ENCODE measurements at places on chromosomes 1 and 21.
A peak's percentile ranks its signal among the peaks of the same experiment; 100 is the strongest.

DNA sequence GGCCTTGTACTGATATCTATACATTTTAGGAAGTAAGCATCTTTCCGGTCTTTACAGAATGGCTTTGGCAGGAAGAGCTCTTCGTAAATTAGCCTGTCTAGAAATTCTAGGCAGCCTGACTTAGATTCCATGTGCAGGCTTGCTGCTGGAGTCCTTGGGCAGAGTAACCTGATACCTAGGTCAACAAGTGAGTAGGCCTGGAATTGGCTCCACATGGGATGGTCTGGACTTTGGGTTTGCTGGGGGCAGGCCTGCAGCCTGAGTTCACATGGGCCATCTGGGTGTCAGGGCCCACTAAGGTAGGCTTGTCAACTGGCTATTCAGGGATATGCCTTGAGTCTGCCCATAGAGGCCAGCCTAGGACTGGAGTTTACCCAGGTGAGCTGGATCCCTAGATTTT is 59.6 kb upstream of the CYYR1 start:
- DNase-seq: no peak

- no peak for DNase-seq
These were observed 97.4 kb downstream of the MRPL39 start for GRCh38 chr21:25509862-25510261.

DNA sequence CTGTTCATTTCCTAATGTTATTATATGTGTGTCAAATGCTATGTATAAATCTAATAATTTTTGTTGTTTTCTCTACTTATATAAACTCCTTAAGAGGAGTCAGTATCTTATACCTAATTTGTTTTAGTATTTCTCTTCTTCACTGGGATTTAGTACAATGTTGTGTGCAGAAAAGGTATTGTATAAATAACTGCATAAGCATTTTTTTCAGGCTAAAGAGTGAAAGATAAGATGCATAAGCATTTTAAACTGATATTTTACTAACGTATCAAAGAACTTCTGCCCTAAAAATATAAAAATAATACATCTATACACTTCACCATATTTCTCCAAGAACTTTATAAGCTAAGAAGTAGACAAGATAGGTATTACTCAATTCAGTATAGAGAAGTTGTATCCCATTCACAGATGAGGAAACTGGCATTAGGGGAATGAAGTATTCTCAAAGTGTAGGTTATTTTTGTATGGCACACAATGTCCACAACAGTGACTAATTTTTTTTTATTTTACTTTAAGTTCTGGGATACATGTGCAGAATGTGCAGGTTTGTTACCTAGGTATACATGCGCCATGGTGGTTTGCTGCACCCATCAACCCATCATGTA is 59.3 kb downstream of the NUP210L start:
- DNase-seq: no peak

DNA sequence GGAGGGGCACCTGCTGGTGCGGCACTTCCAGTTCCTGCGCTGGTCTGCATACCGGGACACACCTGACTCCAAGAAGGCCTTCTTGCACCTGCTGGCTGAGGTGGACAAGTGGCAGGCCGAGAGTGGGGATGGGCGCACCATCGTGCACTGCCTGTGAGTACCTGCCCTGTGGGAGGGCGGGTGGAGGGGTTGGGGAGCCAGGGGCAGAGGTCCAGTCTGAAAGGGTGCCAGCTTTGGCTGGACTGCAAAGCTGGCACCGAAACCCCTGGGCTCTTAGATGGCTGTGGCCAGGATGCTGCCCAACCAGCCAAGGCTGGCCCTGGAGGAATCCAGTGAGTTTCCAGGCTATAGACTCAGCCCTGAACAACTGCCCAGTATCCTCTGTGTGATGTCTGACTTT is 87.3 kb downstream of the PTPRU start:
- DNase-seq: no peak

DNA sequence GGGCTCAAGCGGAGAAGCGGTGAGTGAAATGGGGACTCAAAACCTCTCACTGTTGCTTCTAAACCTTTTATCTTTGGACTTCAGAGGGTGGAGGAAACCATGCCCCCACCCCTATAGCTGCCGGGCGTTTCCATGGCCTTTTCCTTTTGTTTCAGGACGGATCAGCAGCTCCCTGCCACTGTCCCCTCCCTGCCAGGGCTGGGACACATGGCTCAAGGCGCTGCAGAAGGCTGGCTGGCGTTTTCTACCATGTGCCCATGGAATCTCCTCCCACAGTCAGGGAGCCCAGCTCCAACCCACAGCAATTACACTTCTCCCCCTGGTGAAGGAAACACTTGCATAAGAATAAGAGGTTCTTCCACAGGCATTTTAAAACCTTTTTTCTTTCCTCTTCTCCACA is 812.7 kb downstream of the PLA2G4A start:
- DNase-seq: no peak

- DNase-seq: no peak
These were observed at the start of gene CLDN8 for GRCh38 chr21:30216041-30216723. Gene CLDN8 (minus strand): TSS chr21:30216097. CDS start chr21:30215925, 172 bp downstream.

GRCh38 chr1:18531503-18531845 is 50.7 kb downstream of the KLHDC7A start:
- DNase-seq: no peak

DNA sequence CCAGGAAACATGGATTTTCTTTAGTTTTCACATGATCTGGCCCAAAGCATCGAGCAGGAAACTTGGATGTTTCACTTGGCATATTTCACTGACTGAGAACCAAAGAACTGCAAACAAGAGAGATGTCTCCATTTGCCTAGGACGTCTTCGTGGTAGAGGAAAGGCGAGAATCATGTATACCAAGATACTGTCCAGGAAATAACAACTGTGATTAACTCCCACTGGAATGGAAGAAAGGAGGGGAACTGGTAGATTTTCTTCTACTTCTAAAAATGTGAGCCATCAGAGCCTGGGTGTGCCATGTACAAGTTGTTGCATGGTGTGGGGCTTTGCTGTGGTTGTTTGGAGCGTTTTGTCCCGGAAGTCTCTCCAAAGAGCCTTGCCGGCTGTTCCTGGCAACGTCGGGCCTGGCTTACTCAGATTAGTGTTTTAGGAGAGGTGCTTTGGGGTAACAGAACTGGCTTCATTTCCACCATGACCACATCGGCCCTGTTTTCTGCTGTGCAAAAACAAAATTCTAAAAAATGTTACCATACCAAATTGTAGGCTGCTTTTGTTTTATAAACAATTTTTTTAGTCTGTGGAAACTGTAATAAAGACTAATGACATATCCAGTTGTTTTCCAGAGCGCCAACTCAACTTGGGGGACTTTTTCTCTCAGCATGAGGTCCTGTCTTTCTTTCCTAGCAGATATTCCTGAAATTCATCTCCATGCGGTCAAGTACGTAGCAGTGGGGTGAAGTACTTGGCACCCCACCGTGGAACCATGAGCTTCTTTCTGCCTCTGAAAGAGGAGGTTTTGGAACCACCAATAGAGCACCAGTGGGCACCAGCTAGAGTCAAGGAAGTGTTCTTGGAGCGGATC is 118.3 kb downstream of the TM2D1 start:
- DNase-seq: no peak

- DNase-seq: no peak
These were observed 8.9 kb upstream of the C4BPB start for GRCh38 chr1:207079706-207080241.

GRCh38 chr1:915295-916172 is 8.2 kb upstream of the SAMD11 start:
- DNase-seq: no peak

GRCh38 chr1:22529901-22530621 is 33.2 kb upstream of the EPHA8 start:
- DNase-seq: no peak

GRCh38 chr1:222653178-222653827 is 35.4 kb downstream of the MIA3 start:
- peak; percentile 56 for DNase-seq

DNA sequence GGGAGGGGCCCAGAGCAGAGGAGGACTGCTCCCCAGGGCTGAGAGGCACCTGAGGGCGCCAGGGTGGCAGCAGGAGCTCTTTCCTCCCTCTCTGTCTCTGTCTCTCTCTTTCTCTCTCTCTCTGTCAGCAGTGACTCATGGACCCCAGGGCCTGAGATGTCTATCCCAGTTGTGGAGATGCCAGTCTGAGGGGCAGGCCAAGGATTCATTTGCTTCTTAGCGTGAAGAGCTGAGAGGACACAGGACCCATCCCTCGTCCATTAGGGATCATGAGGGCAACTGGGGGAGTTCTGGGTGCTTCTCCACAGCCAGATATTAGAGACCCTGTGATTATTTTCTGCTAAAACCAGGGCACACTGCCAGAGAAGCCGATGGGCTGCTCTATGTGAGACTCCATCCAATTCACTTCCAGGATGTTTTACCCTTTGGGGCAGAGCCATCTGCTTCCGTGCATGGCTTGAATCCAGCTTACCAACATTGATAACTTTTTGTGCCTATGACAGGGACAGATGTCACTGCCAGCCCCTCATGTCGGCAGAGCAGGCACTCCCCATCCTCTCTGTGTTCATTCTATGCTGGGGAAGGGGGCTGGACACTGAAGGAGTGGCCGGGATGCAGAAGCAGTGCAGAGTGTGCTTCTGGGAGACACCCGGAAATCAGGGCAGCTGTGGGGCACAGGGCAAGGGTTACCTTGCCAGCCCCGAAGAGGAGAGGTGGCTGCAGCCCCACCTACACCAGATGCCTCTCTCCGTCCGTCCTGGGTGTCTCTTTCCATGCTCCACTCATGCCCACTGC is 4.1 kb upstream of the PCBP3 start:
- no peak for DNase-seq

DNA sequence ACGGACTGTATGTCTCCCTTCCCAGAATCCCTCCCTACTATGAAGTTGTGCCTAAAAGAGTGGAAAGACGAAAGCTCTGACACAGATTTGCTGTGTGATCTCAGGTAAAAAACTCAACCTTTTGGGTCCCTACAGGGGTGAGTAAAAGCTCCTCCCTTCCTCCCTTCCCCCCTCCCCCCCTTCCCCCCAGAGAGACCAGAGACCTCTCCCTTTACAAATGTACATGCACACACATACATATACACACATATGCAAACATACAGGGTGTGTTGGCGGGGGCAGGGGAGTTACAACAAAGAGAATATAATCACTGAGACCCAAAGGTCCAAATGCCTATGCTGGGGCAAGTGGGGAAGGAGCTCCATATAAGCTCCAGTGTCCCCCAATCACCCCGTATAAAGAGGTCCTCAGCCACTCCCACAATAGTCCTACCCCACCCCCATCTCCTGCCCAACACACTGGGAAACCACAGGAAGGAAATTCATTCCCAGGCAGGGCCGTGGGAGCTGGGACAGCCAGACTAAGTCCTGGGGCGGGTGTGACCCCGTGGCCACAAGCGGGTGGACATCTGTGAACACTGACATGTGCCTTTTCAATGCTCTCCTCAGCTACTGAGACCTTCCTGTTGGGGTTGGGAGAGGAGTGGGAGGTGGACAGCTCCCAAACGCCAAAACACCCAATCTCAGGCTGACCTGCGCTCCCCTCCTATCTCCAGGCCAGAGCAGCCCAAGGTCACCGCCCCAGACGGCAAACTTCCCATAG is 2.0 kb downstream of the MEF2D start:
- DNase-seq: no peak

- DNase-seq: peak; percentile 44
These were observed at the start of gene GBP2 for GRCh38 chr1:89125913-89126580. Gene GBP2 (minus strand): TSS chr1:89126114. CDS start chr1:89121966, 4,148 bp downstream.

GRCh38 chr1:64337475-64337874 is 132.5 kb upstream of the CACHD1 start:
- DNase-seq: no peak

DNA sequence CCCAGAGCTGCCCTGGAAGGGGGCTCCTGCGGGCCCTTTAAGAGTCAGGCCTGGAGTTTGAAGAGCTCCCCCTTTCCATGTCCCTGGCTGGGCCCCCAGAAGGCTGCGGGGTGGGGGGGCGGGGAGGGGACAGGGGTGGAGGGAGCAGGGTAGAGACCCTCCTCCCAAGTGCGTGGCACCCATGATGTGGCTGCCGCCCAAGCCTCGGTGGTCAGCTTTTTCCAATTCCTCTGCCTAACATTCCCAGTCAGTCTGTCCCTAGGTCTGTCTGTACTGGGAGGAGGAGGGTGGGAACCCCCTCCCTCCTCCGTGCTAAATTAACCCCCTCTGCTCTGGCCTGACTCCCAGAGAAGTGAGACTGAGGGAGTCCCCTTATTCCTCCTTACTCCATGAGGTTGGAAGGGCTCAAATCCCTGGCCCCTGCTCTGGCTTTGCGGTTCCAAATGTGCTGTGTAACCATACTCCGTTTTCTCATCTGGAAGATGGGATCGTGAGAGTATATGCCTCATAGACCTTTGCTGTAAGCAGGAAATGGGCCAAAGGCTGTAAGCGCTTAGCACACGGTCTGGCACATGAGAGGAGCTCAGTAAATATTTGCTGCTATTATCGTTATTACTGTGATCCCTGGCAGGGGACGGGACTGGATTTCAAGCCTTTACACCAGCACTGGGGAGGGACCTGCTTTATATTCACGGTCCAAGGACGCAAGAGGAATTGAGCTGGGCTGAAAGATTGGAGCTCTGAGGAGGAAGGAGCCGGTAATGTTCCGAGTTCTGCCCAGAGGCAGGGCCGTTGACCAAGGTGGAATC is 658 bp upstream of the COL16A1 start:
- DNase-seq: no peak

GRCh38 chr21:22791986-22792560 is 1793.9 kb downstream of the NCAM2 start:
- DNase-seq: peak; percentile 27

DNA sequence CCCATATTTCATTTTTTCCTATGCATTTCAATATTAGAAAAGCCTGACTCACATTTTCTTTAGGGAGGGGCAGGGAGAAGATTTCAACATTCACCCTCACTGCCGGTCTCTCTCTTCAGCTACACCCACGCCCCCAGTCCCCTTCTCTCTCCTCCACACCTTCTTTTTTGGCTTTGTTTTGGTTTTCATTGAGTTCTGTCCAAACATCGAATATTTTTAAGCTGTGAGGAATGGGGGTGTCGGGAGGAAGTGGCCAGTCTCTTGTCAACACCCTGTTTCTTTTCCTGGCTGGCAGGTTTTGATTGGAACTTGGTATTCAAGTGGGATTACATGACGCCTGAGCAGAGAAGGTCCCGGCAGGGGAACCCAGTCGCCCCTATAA is 177.3 kb downstream of the PGBD5 start:
- DNase-seq: no peak

DNA sequence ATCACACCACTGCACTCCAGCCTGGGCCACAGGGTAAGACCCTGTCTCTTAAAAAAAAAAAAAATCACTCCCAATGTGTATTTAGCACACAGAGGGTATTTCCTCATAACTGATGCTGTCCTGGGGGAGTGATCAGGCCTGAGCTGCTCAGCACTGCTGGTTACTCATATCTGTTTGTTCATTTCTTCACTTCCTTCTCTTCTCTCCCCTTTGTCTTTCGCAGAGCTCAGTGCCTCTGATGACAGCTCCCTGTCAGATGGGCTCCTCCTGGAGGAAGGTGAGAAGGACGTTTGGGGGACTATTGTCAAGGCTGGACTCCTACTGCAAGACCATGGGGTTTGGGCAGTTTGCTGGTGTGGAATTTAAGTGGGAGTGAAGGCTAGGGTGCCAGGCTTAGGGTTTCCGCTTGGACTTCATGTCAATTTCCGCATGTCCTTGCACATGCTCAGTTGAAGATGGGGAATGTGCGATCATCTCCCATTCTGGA is 13.0 kb downstream of the INAVA start:
- DNase-seq: no peak

- DNase-seq: no peak
These were observed 55.9 kb downstream of the SEC16B start for GRCh38 chr1:177913762-177914540.
